Mucosa of gallbladder (tissue), 1 donor: ENCODE measurements at places on chromosomes 16 and 17. TPM values are rescaled to one million over a fixed set of nuclear protein-coding genes. Genes with fewer than 3 reads are reported as not detected.
A peak's percentile ranks its signal among the peaks of the same experiment; 100 is the strongest.

- DNase-seq: no peak
Observed at GRCh38 chr16:55324285-55325079, 479 bp downstream of the IRX6 start.

- DNase-seq: no peak
Observed at GRCh38 chr16:50096791-50097190, 31.0 kb downstream of the HEATR3 start.

DNA sequence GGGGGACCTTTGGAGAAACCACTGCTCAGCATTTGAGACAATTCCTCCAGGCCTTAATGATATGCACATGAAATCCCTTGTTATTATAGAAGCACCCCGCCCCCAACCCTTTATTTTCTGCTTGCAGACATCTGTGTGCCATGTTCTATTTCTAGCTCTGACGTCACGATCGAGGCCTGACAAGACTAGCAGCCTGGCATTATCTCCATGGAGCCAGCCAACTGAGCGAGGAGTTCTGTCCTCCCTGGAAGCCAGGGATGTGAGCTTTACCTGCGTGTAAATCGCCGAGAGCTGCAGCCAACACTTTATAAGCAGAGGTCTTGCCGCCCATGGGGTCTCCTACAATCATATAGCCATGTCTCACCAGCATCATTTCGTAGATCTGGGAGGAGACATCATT is 116.9 kb downstream of the DNAH3 start:
- peak; percentile 12 for DNase-seq

- DNase-seq: no peak
Observed at GRCh38 chr17:7133916-7134315, 19.3 kb upstream of the ASGR2 start.

- DNase-seq: no peak
Observed at GRCh38 chr16:5075637-5076036, 4.0 kb downstream of the ALG1 start.

GRCh38 chr16:84314373-84314772 is 19.7 kb downstream of the WFDC1 start:
- no peak for DNase-seq

- no peak for DNase-seq
Observed at GRCh38 chr17:11943759-11944347, 53.4 kb downstream of the ZNF18 start.

GRCh38 chr17:40020146-40020545 is 4.9 kb downstream of the CSF3 start:
- DNase-seq: no peak

- no peak for DNase-seq
Observed at GRCh38 chr17:79899584-79899983, 60.3 kb upstream of the CBX4 start.

DNA sequence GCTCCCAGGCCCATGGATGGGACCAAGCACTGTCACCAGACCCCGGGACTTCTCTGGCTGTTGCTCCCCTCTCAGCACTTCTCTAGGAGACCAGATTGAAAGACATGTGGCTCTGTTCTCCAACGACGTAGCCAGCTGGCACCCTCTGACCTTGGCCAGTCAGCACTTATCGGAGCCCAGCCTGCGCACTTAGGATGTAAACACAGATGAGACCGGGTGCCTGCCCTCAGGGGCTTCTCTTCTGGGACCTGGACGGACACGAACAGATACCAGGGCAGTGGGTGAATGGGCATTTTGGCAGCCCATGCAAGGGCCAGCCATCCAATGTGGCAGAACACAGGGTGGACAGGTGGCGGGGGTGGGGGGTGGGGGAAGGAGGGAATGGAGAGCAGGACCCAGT is 6.6 kb downstream of the ZDHHC1 start:
- DNase-seq: no peak

DNA sequence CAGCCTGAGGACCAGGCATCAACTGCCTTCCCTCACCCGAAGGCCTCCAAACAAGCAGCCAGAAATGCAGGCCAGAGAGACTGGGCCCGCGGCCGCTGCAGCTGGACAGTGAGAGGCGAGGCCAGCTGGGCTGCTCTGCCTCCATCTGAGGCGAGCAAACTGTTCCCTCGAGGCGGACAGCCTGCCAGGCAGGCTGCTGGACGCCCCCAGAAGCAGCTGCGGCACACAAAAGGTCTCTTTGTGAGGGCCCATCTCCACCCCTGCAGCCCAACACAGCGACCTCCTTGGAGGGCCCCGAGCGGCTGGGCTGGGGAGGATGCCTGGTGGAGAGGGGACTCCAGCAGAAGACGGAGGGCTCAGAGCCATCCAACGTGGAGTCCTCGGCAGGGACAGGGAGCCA is 4.7 kb downstream of the CORO7 start:
- peak; percentile 34 for DNase-seq

DNA sequence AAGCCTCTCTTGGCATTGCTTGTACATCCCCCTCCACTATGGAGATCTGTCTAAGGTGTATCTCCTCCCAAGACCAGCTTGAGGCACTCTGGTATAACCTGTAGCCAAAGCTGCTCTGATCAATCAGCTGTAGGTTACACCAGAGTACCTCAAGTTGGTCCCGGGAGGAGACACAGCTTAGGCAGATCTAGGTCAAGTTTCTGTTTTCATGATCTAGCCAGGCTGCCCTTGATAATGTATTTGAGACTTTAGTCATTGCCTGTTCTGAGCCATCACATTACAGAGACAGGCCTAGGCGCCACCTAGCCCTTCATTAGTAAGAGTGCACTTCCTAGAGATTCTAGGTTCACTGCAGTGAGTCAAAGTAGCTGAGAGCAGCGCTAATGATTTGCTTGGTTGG is 31.4 kb downstream of the ASGR1 start:
- no peak for DNase-seq

GRCh38 chr17:44382917-44383316 is 6.5 kb downstream of the ITGA2B start:
- no peak for DNase-seq

GRCh38 chr17:57282296-57282695 is 26.0 kb downstream of the MSI2 start:
- no peak for DNase-seq

GRCh38 chr17:34913001-34913400 is 48.3 kb downstream of the CCT6B start:
- no peak for DNase-seq

- DNase-seq: no peak
Observed at GRCh38 chr17:78375401-78376151, 2.9 kb upstream of the PGS1 start.

GRCh38 chr17:19322861-19323260 is 39.7 kb downstream of the B9D1 start:
- no peak for DNase-seq

DNA sequence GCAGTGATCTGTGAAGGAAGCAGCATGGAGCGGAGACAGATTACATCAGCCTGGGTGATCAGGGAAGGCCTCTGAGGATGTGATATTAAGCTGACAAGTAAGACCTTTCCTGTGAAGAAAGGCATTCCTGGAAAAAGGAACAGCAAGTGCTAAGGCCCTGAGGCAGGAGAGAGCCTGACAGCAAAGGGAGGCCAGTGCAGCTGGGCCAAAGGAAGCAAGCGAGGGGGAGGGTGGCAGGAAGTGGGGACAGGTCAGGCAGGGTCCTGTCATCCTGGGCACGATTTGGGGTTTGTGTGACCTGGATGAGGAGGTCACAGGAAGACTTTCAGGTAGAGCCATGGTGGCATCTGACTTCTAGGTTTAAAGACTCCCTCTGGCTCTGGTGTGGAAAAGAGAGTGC is 12.3 kb downstream of the CPNE2 start:
- DNase-seq: no peak

- no peak for DNase-seq
Observed at GRCh38 chr16:55575496-55575895, 9.0 kb downstream of the CAPNS2 start.

DNA sequence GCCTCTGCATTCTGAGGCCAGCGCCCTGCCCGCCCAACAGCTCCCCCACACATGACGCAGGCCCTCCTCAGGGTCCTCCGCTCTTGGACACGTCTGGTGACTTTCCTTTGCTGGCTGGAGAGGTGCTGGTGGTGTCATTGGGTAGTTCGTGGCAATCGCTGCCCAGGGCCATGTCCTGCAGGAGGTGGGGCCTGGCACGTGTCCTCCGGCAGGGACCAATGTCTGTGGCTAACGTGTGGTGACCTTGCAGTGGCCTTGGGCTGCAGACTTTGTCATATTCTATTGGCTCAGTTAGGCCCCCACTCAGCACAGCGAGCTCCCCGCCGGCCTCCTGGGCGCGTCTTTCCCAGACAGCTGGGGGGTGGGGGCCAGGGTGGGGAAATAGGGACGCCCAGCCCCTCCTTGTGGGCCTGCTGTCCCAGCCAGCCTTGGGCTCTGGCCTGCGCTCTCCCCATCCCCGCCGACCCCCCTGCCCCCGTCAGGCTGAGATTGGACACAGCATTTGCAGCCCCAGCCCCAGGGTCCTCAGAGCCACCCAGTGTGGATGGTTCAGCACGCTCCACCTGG is 52.1 kb upstream of the PVALEF start:
- DNase-seq: no peak

DNA sequence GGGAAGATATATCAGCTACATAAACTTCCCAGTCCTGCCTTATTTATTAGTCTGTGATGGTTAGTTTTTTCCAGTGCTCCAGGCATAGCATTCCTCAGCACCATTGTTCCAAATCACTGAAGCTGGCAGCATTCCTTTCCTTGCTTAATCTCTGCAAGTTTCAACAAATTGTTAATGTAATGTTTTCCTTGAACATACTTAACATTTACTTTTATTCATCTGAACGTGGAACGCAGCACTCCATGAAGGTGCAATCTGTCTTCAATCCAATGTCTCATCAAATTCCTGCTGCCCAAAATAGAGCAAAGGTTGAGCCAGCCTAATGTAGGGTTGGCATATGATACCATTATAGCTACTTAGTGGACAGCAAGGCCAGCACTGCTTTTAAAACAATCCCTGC is 441.1 kb upstream of the RBFOX1 start:
- no peak for DNase-seq

DNA sequence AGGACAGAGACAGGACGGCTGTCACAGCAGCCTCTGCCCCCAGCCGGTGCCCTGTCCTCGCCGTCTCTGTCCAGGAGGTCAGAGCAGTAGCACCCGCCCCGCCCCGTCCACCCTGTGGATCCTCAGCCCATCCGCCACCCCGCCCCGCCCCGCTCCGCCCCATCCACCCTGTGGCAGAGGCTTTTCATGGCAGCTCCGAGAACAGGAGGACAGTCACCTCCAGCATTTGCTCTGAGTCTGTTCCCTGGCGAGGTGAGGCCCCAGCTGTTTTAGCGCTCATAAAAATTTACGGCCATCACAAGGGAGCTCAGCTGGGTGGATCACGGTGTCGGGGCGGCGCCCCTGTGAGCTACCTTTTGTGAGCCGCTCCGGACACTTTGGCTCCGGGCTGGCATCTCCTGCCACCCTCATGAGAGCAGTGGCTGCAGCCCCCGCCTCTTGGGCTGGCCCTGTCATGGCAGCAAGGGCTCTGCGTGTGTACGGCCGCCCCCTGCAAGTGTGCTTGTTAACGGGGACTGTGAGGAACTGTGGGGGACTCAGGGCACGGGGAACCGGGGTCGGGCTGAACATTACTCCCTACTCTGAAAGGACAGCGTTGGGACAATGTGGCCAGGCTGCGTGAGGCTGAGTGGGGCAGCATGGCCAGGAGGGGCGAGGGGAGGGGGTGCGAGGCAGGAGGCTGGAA is 32.3 kb upstream of the GNG13 start:
- no peak for DNase-seq

- DNase-seq: no peak
Observed at GRCh38 chr17:66964930-66965800, 658 bp downstream of the CACNG4 start.

DNA sequence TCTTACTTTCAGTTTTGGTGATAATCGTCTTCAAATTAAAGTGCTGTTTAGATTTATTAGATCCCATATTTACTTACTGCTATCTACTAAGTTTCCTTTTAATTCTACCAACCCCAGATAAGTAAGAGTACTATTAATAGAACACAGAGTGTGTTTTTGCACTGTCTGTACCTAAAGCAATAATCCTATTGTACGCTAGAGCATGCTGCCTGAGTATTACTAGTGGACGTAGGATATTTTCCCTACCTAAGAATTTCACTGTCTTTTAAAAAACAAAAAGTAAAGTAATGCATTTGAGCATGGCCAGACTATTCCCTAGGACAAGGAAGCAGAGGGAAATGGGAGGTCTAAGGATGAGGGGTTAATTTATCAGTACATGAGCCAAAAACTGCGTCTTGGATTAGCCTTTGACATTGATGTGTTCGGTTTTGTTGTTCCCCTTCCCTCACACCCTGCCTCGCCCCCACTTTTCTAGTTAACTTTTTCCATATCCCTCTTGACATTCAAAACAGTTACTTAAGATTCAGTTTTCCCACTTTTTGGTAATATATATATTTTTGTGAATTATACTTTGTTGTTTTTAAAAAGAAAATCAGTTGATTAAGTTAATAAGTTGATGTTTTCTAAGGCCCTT is 56.8 kb downstream of the HLF start:
- no peak for DNase-seq

- DNase-seq: no peak
Observed at GRCh38 chr17:8873801-8874715, 6.6 kb upstream of the PIK3R6 start.

GRCh38 chr16:56600398-56600999 is 7.9 kb upstream of the MT2A start:
- no peak for DNase-seq

GRCh38 chr17:58587713-58588117 is 73.3 kb upstream of the MTMR4 start:
- peak; percentile 39 for DNase-seq

- DNase-seq: peak; percentile 41
Observed at GRCh38 chr16:2838928-2839327, 8.8 kb downstream of the ZG16B start.

DNA sequence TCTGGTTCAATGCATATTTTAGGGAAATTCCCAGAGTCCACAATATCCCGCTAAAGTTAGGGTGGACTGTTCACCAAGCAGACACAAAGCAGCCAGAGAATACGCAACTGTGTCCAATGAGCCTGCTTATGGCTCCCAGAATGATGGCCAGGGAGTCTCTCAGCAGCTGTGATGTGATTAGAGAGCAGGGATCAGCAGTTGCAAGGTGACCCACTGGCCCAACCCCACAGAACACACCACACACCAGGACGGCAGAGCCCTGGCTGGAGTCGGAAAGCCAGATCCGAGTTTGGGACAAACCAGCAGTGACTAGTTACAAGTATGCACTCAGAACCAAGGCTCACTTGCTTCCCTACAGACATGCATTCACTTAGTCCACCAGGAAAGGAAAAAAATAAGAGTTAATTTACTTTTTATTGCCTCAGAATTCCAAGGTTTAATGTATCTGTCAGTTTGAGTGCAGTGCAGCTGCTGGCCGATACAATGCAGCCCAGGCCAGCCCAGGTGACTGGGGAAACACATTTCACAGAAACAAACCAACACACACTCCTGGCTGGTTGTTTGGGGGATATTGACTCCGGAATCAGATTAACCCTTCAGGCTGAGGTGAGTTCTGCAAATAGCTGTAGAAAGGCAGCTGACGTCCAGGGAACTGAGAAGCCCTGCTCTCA is 121.7 kb downstream of the HIC1 start:
- no peak for DNase-seq

The MILR1 gene
- 8.3 TPM for total RNA-seq

The ITGAX gene
- total RNA-seq: 16.1 TPM

The KRT14 gene
- total RNA-seq: 0.20 TPM

The HOXB7 gene
- total RNA-seq: 0.92 TPM

The KLHL10 gene
- 0.29 TPM for total RNA-seq

The GAS2L2 gene
- total RNA-seq: not detected

The KRTAP4-4 gene
- not detected for total RNA-seq

The GIT1 gene
- 56.1 TPM for total RNA-seq

The GGA2 gene
- total RNA-seq: 54.3 TPM

The TSNAXIP1 gene
- total RNA-seq: 4.1 TPM

The CD7 gene
- total RNA-seq: 12.0 TPM

The ESRP2 gene
- 67.0 TPM for total RNA-seq

The CLN3 gene
- total RNA-seq: 38.1 TPM

The SCPEP1 gene
- 77.0 TPM for total RNA-seq

The CUEDC1 gene
- total RNA-seq: 36.9 TPM
